ENCODE measurements at places on chromosomes 4 and X.

- no peak for DNase-seq
Observed at GRCh38 chrX:34578237-34578636, 78.8 kb downstream of the TMEM47 start.

DNA sequence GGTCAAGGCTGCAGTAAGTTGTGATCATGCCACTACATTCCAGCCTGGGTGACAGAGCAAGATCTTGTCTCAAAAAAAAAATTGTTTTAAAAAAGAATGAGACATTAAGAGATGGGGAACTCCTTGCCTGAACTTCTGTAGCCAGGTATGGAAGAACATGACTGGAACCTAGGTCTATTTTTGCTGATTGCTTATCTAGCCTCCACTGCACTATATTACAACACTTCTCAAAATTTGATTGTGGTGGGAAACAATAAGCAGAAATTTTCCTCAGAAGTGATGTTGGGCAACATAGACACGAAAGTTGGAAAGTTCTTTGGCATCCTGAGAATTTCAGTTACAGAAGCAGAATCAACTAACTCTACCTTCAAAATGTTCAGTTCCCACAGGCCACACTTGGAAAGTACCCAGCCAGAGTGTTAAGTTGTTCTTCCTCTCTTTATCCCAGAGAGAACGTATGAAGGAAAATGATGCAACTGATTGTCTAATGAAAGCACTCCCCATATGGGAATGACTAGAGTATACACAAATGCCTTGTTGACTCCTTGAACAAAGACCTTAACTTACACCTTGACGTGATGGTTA lies 50.0 kb downstream of the LUZP4 start:
- DNase-seq: no peak

DNA sequence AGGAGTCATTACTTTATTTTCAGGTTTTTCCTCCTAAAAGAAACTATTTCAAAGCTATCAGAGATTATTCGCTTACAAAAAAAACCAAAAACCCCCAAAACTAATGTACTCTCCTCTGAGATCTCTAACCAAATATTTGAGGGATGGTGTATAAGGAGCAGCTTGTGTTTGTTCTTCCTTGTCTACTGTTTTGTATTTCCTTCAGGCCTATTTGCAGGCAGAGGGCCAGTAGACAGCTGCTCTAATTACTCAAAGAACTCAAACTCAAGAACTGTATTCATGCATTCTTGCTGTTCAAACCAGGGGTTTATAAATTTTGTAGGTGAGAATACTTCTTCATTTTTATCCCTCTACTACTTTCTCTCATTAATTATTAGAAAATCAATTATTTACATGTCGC lies 51.3 kb downstream of the SH3RF1 start:
- no peak for DNase-seq

DNA sequence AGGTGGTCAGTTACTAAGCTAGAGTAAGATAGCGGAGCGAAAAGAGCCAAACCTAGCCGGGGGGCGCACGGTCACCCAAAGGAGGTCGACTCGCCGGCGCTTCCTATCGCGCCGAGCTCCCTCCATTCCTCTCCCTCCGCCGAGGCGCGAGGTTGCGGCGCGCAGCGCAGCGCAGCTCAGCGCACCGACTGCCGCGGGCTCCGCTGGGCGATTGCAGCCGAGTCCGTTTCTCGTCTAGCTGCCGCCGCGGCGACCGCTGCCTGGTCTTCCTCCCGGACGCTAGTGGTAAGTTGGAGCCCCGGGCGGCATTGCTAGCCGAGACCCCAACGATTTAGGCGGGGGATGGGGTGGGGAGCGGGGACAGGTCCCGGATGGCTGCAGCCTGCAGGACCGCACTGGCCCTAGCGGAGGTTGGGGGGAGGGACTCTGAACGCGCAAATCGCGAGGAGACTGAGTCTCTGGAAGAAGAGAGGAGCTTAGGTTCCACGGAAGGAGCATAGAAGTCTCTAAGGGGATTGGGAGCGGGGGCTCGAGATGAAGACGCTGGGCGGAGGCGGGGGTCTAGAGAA lies 573 bp downstream of the HTR2C start:
- no peak for DNase-seq

DNA sequence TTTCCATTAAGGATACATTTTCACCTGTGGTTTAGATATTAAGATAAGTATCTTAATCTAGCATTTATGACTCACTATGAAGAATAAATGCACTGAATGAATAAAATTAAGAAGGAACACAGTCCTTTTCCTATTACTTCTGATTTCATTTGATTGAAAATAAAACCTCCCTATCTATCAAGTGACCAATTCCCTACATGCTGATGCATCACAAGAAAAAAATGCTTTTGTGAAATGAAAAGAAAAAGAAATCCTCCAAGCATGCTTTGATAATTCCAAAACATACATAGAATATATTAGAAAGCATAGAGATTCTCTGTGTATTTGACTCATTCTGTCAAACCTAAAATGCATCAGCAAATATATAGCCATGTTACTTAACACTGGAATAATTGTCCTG lies 37.1 kb downstream of the PCDH10 start:
- no peak for DNase-seq

DNA sequence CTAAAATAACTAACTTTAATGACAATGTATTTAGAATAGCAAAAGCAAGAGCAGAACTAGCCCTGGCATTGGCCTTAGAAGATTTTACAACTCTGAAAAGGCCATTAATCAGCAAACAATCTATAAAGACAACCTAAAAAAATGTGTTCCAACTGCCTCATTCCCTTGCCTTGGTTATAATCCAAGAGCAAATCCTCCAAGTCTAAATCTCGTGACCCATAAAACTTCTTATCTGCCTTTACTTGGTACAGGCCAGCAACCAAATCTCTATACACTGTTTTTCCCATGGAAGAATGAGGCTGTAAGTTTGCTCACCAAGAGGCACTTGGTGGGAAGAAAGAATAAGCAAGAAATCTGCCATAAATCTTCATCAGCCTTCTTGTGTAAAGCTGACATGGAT lies 175.3 kb upstream of the MID1 start:
- no peak for DNase-seq

GRCh38 chrX:135432453-135432852 lies 10.7 kb downstream of the SMIM10L2A start:
- no peak for DNase-seq

DNA sequence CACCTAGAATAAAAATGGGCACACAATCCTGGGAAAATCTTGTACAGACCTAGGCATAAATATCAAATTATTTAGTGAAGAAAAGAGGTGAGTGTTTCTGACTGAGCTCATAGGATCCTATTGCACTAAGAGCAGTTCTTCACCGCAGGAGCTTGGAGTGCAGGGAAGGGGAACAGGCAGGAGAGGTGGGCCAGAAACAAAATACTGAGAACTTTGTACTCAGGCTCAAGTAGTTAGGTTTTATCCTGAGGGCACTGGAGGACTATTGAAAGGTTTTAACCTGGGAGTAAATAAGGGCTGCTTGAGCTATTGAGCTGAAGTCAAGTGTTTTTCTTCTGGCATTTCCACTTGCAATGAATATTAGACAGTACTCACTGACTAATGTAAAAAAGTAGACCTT lies 12.2 kb downstream of the EPHA5 start:
- no peak for DNase-seq

DNA sequence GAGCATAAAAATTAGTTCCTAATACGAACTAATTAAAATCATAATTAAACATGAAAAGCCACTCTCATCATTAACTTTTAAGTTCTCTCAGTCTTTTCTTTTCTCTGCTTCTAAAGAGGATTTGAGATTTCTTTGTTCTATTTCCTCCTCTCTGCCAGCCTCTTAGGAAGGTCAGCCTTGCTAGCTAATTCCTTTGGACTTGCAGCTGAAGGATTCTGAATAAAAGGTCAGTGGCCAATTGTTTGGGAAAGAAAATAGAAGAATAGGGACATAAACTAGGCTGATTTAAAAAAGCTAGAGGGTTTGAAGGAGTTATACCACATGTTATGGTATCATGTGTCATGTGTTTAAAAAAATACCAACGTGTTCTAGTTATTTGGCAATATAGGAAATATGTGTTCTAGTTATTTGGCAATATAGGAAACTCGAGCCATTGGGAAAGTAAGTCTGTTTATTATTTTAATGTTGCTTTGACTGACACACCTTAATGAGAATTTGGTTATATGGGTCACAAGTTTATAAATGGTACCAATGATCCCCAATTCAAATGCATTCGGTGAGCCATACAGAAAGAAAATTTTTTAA lies 1668.7 kb upstream of the PCDH7 start:
- DNase-seq: no peak

GRCh38 chrX:18543738-18544137 lies 118.3 kb downstream of the CDKL5 start:
- DNase-seq: no peak

- DNase-seq: no peak
Observed at GRCh38 chrX:10983526-10983925, 127.6 kb upstream of the HCCS start.

DNA sequence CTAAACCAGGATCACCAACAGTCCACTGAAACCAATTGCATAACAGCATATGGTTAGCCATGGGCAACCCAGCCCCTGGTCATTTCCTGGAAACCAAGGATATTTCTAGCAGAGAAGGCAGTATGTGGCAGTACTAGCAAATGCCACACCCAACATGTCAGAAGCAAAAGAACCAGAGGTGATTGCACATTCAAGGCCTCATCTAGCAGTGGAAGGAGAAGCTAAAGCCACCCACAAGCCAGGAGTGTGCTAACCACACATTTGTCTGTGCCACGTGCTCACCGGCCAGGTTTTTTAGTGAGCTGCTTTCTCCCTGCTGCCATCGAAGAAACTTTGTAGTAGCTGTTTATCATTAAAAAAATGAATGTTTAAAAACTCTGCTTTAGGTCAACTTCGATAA lies 42.0 kb downstream of the TEC start:
- DNase-seq: no peak

- DNase-seq: no peak
Observed at GRCh38 chrX:133493366-133493765, 78.1 kb upstream of the GPC4 start.

- no peak for DNase-seq
Observed at GRCh38 chrX:49249071-49249470, 13.8 kb downstream of the CCDC22 start.

DNA sequence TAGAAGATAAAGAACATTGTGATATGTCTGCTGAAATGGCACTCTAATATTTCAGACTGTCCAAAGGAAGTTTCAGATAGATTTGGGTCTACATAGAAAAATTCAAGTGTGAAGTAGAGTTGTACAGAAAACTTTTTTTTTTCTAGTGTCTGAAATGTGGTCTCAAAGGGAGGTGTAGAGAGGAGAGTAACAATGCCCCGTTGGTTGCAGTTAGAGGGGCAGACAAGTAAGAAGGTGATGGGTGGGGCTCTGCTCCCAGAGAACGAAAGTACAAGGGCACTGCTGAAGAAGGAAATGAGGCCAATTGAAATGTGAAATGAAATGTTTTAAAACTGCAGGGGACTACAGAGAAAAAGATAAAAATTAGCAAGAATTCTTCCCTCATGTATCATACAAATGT lies 177.8 kb downstream of the BANK1 start:
- no peak for DNase-seq

- DNase-seq: no peak
Observed at GRCh38 chr4:48752246-48752645, 27.8 kb downstream of the FRYL start.

- no peak for DNase-seq
Observed at GRCh38 chr4:3772632-3773031, 6.4 kb downstream of the ADRA2C start.

DNA sequence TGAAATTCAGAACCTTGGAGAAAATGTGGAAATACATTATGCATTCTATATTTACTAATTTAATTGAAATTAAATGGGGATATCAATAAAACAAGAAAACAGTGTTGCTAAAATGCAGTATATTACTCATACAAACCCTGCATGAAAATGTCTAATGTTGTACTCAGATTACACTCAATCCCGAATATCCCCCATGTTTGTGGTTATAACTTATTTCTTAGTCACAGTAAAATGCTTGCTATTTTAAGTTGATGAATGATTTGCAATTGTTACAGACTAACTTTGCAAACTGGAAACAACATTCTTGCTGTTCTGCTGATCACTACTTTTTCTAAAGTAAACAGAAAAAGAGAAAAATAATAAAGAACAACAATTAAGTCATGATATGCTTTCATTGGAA lies 33.1 kb upstream of the ANXA10 start:
- no peak for DNase-seq

DNA sequence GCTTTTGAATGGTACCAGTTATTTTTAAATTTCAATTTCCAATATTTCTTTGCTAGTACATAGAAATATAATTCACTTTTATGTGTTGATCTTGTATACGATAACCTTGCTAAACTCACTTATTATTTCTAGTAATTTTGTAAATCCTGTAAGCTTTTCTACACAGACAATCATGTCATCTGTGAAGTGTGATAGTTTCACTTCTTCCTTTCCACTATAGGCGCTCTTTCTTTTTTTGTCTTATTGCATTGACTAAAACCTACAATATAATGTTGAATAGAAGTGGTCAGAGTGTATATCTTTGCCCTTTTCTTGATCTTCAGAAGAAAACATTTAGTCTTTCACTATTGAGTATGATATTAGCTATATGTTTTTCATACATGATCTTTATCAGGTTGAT lies 76.6 kb downstream of the ZNF182 start:
- DNase-seq: no peak

GRCh38 chr4:1193206-1194009 lies 21.0 kb upstream of the SPON2 start:
- no peak for DNase-seq

GRCh38 chrX:110877326-110877725 lies 81.7 kb upstream of the CHRDL1 start:
- DNase-seq: no peak

- no peak for DNase-seq
Observed at GRCh38 chr4:687048-687970, 1.6 kb downstream of the SLC49A3 start.

DNA sequence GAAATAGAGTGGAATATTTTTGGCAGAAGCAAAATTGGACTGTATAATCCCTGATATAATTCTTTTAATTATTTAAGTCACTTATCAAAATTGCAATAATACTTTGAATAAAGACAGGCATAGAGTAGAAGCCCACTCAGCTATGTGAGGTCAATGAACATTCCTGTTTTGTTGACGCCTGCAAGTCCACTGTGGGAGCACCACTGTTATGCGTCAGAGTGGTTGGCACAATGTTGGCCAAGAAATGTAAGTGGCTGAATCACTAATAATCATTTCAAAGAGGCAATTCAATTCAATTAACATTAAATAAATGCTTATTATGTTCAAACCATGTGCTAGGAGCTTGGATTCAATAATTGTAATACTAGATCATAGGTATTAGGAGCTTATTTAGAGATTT lies 221.0 kb downstream of the SPCS3 start:
- no peak for DNase-seq

- DNase-seq: no peak
Observed at GRCh38 chr4:10096978-10097335, 19.6 kb downstream of the WDR1 start.

DNA sequence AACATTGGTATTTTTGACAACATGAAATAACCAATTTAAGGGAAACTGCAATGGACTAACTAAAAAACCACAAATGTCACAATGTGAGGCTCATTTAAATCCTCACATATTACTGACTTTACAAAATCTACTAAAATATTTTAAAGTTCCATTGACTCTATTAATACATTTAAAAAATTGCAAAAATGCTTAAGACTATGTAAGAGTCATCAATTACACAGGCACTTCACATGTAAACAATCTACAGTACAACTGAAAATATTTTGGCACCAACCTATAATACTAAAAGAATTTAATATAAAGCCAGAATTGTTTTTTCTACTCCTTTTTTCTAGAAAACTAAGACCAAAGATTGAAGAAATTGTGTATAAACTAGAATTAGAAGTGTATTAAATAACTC lies 76.8 kb upstream of the RBMXL3 start:
- no peak for DNase-seq
